ENCODE measurements at places on chromosomes 16 and 17. TPM values are rescaled to one million over a fixed set of nuclear protein-coding genes. Genes with fewer than 3 reads are reported as not detected.

Gene C16orf46
- not detected for total RNA-seq

Gene CIAO2B
- 146 TPM for total RNA-seq

Gene RUNDC1
- 18.7 TPM for total RNA-seq

Gene MT1E
- 359 TPM for total RNA-seq

Gene TMEM256
- 101 TPM for total RNA-seq

Gene CDH8
- 0.13 TPM for total RNA-seq

Gene TMC7
- 10.0 TPM for total RNA-seq

Gene LITAFD
- total RNA-seq, result not detected

Gene KRT12
- 4.4 TPM for total RNA-seq

- no peaks in the 10 kb centered on the region for H3K36me3 ChIP-seq
- peak; percentile 52 for DNase-seq
- H3K27ac ChIP-seq, result peak within 1 kb of the TSS; percentile 73
Observed at GRCh38 chr17:68290955-68291835, at the start of the genes ARSG and SLC16A6. TSS of gene ARSG (plus strand) at chr17:68291495. CDS start at chr17:68307494, 15,999 bp downstream. TSS of gene SLC16A6 (minus strand) at chr17:68291127. CDS start at chr17:68278320, 12,807 bp downstream.

DNA sequence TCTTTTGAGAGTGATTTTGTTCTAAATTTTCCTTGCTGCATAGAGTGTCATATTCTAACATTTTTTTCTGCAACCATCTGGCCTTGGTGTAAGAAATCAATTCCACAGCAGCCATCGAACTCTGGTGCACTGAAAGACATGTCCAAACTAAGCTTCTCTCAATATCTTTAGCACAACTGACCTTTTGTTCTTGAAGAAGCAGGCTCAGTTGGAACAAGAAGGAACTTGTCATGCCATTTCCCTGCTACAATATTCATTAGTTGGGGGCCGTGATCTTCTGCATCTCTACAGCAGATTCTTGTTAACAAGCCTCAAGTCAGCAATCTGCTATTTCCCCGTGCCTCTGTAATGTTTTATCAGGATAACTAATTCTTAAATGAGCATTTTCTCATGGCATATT is 1305.6 kb downstream of the CDH11 start:
- no peaks in the 10 kb centered on the region for H3K36me3 ChIP-seq
- no peak overlapping the region for H3K4me3 ChIP-seq
- no peak for DNase-seq
- H3K27me3 ChIP-seq, result no peaks in the 10 kb centered on the region
- H3K27ac ChIP-seq, result no peak overlapping the region

- no peaks in the 10 kb centered on the region for H3K27me3 ChIP-seq
- peaks cover 7% of the 10 kb centered on the region for H3K36me3 ChIP-seq
- H3K4me1 ChIP-seq, result no peaks in the 10 kb centered on the region
- DNase-seq, result no peak
Observed at GRCh38 chr17:80274871-80275449, 14.3 kb downstream of the RNF213 start.

DNA sequence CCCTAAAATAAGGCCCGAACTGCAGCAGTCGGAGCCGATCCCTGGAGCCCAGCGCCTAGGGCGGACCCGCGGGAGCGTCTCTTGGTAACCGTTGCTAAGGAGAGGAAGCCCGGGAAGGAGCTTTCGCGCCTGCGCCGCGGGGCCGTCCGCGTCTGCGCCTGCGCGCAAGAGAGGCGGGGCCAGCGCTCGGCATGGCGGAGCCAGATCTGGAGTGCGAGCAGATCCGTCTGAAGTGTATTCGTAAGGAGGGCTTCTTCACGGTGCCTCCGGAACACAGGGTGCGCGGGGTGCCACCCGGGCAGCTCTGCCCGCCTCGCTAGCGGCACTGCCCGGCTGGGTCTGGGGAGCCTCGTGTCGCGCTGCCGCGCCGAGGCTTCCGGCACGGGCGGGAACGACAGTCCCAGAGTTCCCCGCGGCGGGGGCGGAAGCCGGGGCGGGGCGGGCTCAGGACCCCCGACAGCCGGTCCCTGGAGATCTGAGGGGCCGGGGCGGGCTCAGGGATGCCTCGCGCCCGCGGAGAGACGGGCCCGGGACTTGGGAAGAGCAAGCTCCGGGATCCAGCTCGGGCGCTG is at the start of gene CDK10:
CDK10 (plus strand) TSS at position 170 of the 572 bp plus-strand sequence; CDS start at position 192, 22 bp downstream.
- H3K4me3 ChIP-seq, result peak within 1 kb of the TSS; percentile 95
- peak within 1 kb of the TSS; percentile 90 for H3K27ac ChIP-seq
- H3K36me3 ChIP-seq, result peaks cover 5% of the 10 kb centered on the region
- H3K4me1 ChIP-seq, result peaks cover 11% of the 10 kb centered on the region
- H3K27me3 ChIP-seq, result no peaks in the 10 kb centered on the region

DNA sequence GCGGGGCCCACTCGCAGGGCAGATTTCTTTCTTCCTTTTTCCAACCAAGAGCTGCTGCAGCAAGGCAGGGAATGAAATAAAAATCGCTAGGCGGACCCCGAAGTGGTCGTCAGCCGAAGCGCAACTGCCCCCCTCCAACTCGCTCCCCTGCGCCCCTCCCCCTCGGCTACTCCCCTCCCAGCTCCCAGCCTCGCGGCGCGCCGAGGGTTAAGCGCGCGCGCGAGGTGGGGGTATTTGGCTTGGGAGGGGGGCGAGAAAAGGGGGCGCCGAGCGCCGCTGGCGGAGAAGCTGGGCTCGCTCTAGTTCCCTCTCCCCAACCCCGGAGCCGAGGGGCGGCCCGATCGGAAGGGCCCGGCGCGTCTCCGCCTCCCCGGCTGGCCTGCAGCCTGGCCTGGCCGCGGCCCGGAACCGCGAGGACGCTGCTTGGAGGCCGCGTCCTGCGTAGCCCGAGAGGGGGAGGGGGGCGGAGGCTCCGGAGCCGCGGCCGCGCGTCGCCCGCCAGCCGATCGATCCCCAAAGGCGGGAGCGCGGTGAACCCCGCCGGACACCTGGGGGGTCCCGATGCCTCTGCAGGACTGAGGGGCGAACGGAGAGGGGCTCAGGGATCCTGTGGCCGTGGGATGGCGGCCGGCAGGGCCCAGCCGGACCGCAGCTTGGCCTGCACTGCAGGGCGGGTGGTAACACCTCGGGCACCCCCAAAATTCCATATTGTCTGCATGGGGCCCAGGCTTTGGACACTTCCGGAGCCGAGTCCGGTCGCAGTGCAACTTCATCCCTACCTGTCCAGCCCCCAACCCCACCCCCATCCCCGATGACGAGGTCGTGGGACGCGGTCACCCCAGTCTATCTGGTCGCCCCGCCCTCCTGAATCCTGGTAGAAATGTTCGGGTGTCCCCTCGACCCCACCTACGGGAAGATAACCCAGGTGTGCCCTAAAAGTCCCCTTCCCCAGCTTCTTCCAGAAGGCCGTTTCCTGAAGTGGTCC is 4.9 kb upstream of the CBX4 start:
- peaks cover 43% of the 10 kb centered on the region for H3K27me3 ChIP-seq
- H3K27ac ChIP-seq, result no peak overlapping the region
- DNase-seq, result peak; percentile 53
- peaks cover 40% of the 10 kb centered on the region for H3K4me1 ChIP-seq

- no peaks in the 10 kb centered on the region for H3K27me3 ChIP-seq
- H3K36me3 ChIP-seq, result no peaks in the 10 kb centered on the region
- peak; percentile 66 for DNase-seq
Observed at GRCh38 chr16:22898874-22899348, 84.9 kb downstream of the HS3ST2 start.

- H3K27ac ChIP-seq, result no peak overlapping the region
- H3K27me3 ChIP-seq, result no peaks in the 10 kb centered on the region
- DNase-seq, result no peak
- H3K36me3 ChIP-seq, result no peaks in the 10 kb centered on the region
Observed at GRCh38 chr16:924806-925205, 46.0 kb downstream of the LMF1 start.

DNA sequence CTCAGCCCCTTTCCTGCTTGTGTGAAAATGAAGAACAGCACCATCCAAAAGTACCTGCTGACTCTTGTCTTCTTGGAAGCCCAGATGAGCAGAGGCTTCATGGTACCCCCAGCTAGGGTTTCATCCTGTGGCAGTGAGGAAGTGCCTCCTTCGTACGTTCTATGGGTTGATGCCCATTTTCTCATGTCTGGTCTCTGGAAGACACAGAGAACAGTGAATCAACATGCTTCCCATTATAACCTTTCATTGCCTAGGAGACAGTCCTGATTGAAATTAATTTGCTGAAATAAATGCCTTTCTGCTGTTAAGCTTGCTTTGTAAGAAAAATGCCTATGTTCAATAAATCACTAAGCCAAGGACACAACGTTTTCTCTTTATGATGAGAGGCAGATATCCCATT is 36.5 kb downstream of the RCVRN start:
- H3K27me3 ChIP-seq, result no peaks in the 10 kb centered on the region
- no peak for DNase-seq
- H3K4me1 ChIP-seq, result no peaks in the 10 kb centered on the region
- no peak overlapping the region for H3K27ac ChIP-seq
- no peaks in the 10 kb centered on the region for H3K36me3 ChIP-seq

DNA sequence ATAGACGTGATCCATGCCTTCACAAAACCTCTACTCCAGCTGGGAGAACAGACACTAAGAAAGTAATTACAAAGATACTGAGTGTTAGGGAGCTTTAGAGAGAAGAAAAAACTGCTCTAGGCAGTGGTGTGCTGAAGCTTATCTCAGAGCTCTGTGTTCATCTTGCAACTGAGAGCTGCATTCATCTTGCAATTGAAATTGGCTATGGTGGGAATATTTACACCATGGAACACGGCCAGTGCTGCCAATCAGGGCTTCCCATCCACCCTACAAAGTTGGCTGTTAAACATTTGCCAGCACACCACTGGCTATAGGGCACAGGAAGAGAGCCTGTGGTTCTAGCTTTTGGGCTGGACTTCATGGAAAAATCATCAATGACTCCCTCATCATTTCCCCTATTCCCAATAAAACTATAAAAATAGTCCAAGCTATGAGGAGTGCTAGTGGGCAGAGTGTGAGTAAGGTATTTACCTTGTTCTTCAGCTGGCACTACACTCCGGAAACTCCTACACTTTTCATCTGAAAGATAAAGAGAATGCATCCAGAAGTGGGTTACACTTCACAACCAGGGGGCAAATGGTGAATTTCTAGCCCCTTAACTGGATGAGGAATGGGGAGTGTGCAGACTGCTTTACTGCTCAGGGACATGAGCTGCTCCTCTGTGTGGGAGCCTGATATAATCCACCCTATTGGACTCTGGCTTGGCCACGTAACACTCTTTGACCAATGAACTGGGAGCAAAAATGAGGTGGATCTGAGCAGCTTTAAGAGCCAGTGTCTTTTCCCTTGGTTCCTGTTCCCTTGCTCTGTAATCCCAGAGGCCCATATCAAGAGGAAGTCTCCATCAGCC is 11.6 kb downstream of the GSG1L2 start:
- DNase-seq, result no peak
- no peak overlapping the region for H3K27ac ChIP-seq
- H3K27me3 ChIP-seq, result no peaks in the 10 kb centered on the region
- H3K4me3 ChIP-seq, result no peak overlapping the region
- no peaks in the 10 kb centered on the region for H3K4me1 ChIP-seq

- DNase-seq, result no peak
- no peak overlapping the region for H3K4me3 ChIP-seq
- no peaks in the 10 kb centered on the region for H3K4me1 ChIP-seq
- H3K27me3 ChIP-seq, result no peaks in the 10 kb centered on the region
- H3K36me3 ChIP-seq, result no peaks in the 10 kb centered on the region
Observed at GRCh38 chr17:69810326-69810965, 264.6 kb upstream of the KCNJ16 start.
